Cerebellar nuclear complex (tissue), 1 donor: ENCODE measurements at places on chromosomes 1 and 21.

- no peak for DNase-seq
Measured at GRCh38 chr21:25682382-25682781, 43.3 kb downstream of the JAM2 start.

DNA sequence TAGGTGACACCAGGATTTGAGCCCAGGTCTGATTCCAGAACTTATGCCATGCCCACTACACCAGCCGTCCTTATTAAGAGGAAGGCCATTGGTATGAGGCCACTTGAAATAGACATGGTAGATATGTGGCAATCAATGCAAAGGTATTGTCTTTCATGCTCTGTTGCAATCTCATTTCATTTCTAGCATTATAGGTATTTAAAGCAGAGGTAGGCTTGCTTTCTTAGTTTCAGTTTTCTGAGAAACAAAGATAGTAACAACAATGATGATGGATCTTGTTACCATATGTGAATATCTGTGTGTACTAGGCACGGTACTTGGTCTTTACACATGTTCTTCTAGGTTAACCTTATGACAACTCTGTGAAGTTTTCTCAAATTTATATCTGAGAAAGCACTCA, 113.1 kb downstream of the FGGY start:
- no peak for DNase-seq

DNA sequence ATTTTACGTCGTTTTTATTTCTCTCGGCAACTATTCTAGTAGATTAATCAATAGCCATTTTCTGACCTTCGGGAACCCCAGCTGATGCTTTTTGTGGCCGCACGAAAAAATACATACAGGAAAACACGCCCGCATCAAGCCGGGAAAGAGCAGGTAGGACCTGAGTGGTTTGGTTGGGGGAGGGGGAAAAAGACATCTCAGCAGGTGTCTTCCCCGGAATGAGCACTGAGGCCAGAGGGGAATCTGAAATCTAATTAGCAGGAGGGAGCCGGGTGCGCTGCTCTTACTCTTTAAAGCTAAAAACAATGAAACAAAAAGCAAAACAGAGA, 618 bp upstream of the FOXD3 start:
- no peak for DNase-seq

DNA sequence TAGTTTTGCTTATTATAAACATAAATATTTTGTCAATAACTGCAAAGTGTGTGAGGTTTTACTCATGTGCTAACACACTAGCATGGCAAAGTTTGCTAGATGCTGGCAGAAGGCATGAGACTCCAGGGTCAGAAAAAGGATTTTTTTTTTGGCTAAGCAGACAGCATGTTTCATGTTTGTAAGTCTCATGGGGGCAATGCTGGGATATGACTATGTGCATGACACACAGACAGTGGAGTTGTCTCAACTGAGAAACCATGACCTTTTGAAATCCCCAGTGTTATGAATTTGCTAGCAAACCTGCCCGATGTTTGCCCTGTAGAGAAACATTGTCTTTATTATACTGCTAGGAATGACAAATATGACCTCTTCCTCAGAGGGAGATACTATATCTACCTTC, 448.2 kb downstream of the BRINP3 start:
- DNase-seq: no peak

DNA sequence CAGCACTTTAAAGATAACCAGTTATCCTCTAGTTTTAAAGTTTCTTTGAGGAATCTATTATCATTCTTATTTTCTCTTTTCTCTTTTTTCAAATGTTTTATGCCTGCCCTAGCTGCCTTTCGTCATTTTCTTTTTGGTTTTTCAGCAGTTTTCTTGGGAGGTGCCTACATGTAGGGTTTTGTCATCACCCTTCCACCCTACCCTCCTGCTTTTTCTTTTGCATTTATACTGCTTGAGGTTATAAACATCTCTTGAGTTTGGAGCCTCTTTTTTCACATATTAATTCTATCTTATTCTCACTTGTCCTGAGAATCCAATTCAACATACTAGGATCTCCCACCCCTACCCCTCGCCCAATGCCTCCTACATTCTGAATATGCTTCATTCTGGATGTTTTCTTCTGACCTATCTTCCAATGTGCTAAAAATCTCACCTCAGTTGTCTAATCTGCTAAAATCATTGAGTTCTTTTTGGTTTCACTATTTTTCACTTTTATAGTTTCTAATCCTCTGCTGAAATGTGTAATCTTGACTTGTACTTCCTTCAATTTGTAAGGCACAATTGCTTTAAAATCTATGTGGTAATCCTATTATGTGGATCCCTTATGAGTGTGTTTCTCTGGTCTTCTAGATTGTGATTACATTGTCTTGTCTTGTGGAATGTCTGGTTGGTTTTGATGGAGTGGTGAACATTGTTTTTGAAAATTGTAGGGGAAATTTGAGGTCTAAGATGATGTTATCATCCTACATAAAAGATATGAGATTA, 38.7 kb downstream of the MIA3 start:
- no peak for DNase-seq

DNA sequence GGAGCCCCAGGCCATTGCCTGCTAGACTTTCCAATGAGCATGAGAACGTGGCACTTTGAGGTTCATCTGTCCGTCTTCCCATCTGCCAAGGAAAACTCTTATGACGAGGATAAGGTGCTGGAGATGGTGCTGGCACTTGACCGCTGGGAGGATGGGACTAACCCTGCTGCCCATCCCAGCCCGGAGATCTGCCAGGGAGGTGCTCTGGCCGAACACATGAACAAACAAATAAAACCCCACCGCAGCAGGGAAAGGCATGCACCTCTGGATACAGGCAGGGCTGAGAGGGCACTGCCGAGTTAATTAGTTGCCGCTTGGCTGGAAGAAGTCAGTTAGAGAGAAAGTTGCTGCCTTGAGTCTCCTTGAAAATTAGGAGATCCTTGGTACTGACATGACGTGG, 308.4 kb downstream of the AJAP1 start:
- no peak for DNase-seq

GRCh38 chr21:39047046-39047445, 136.2 kb downstream of the PSMG1 start:
- DNase-seq: no peak

GRCh38 chr1:232529747-232530146, 100.2 kb downstream of the SIPA1L2 start:
- DNase-seq: no peak

- DNase-seq: no peak
Measured at GRCh38 chr1:160206036-160206389, 829 bp downstream of the PEA15 start.

- no peak for DNase-seq
Measured at GRCh38 chr21:38082936-38083485, 166.8 kb upstream of the KCNJ6 start.

GRCh38 chr1:201481761-201482493, 12.9 kb upstream of the PHLDA3 start:
- DNase-seq: no peak

DNA sequence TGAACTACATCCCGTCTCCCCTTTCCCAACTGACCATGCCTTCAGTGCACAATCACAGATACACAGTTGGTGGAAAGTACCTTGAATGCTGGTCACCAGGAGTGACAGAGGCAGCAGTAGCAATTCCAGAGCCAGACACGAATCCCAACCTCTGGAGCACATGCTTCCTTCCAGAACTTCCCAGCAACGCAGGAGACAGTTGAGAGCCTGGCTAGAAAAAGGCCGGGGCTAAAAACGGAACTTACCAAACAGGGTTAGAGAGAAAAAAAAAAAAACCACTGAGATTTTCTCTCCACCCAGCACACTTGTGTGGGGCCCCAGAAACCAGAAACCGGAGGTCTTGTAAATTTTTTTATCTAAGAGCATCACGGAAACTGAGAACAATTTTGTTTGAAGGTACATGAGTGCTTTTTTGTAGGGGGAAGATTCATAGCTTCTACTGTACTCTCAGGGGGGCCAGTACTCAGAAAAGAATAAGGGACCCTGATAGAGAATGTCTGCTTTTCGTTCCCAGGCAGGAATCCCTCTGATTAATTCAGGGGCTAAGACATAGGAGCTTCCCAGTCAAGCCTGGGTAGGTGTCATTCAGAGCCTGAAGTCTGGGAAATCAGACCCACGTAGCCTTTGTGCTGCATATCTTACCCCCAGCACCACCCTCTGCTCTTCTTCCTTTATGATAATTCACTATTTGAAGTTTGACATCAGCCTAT, at the start of gene CD48:
CD48 (minus strand) TSS at position 221 of the 710 bp plus-strand sequence; CDS start at position 162, 59 bp downstream.
- DNase-seq: no peak

GRCh38 chr1:156504438-156504813, 3.9 kb upstream of the MEF2D start:
- DNase-seq: no peak

DNA sequence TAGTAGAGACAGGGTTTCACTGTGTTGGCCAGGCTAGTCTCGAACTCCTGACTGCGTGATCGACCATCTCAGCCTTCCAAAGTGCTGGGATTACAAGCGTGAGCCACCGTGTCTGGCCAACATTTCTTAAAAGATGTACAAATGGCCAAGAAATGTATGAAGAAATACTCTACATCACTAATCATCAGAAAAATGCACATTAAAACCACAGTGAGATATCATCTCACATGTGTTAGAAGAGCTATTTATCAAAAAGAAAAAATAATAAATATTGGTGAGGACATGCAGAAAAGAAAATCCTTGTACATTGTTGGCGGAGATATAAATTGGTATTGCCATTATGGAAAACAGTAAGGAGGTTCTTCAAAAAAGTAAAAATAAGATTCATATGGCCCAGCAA, 33.6 kb upstream of the TNFSF18 start:
- DNase-seq: no peak

DNA sequence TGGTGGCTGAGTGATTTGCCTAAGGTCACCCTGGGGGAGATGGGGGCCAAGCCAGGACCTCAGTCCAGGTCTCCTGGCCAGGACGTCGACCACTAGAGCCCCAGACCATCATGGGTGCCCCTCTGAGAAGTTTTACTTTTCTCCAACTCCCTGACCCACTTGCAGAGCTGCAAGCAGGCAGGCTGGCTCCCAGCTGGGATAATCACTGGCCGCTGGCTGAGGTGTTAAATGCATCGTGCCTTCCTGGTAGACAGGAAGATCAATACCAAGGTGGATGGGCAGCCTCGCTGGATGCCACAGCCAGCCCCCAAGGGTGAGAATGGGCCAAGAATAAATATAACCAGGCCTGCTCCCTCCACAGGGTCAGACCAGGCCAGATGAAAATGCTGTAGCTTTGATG, 106.2 kb downstream of the EPHB2 start:
- no peak for DNase-seq

DNA sequence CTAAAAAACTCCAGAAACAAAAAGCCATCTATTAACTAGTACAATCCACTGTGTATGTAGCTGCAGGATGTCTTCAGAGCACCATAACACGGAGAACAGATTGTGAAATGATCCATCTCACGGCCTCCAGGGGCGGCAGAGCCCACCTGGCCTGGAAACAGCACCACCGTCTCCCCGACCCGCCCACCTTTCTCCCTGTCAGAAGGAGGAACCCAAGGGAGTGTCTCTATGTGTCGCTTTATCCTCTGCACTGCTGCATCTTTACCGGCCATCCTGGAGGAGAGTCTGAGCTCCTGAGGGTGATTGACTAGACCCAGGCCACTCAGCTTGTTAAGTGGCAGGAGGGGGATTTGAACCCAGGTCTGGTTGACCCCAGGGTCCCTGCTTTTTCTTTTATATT, 405.0 kb downstream of the MATN1 start:
- no peak for DNase-seq

- DNase-seq: no peak
Measured at GRCh38 chr1:188641566-188642211, 1812.9 kb downstream of the PLA2G4A start.

- no peak for DNase-seq
Measured at GRCh38 chr1:204151552-204152309, at the start of gene ETNK2. Gene ETNK2 (minus strand): TSS chr1:204152044. CDS start chr1:204151852, 192 bp downstream.

- no peak for DNase-seq
Measured at GRCh38 chr1:176878750-176879536, 285.6 kb downstream of the ASTN1 start.

- DNase-seq: no peak
Measured at GRCh38 chr1:189859385-189859977, 618.2 kb downstream of the BRINP3 start.

DNA sequence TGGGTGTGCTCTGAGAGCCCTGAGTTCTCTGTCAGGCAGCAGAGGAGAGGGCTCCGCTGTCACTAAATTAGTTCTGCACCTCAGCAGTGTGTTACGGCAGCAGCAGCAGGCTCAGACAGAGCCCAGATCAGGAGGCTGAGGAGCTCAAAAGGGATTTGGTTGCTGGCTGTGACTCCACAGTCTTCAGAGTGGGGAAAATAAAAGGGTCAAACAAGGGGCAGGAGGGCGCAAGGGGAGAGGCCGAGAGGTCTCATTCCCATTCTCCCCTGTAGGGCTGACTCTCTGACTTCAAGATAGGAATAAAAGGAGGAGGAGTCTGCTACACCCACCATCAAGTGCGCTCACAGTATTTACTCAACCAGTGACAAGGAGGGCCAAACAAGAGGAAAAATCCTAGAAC, 9.2 kb upstream of the SLC45A3 start:
- no peak for DNase-seq

DNA sequence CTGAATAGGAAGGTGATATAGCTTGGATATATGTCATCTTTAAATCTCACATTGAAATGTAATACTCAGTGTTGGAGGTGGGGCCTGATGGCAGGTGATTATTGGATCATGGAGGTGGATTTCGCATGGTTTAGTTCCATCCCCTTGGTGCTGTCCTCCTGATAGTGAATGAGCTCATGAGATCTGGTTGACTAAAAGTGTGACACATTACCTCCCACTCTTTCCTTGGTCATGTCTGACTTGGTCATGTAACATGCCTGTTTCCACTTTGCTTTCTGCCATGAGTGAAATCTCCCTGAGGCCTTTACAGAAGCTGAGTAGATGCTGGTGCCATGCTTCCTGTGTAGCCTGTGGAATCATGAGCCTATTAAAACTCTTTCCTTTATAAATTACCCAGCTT, 664.5 kb upstream of the NR5A2 start:
- no peak for DNase-seq

DNA sequence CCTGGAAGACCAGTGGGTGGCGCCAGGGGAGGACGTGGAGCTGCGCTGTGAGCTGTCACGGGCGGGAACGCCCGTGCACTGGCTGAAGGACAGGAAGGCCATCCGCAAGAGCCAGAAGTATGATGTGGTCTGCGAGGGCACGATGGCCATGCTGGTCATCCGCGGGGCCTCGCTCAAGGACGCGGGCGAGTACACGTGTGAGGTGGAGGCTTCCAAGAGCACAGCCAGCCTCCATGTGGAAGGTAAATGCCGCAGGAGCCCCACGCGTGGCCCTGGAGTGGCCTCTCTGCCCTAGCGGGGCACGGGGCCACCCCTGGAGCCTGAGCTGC, 75.2 kb downstream of the OBSCN start:
- DNase-seq: no peak

- DNase-seq: no peak
Measured at GRCh38 chr1:182215764-182216163, 154.3 kb upstream of the ZNF648 start.

- no peak for DNase-seq
Measured at GRCh38 chr1:7643530-7643929, 127.6 kb upstream of the VAMP3 start.

GRCh38 chr21:34980423-34981115, 68.5 kb downstream of the RUNX1 start:
- no peak for DNase-seq

- no peak for DNase-seq
Measured at GRCh38 chr1:206508956-206509355, 1.6 kb downstream of the RASSF5 start.

- no peak for DNase-seq
Measured at GRCh38 chr21:38955495-38955894, 149.8 kb downstream of the ETS2 start.

GRCh38 chr1:8378981-8379470, 61.1 kb downstream of the SLC45A1 start:
- no peak for DNase-seq

GRCh38 chr21:15415541-15416261, 314.1 kb upstream of the USP25 start:
- DNase-seq: no peak
